GM13976 (cell line): ENCODE measurements at places on chromosomes 7 and 10.

DNA sequence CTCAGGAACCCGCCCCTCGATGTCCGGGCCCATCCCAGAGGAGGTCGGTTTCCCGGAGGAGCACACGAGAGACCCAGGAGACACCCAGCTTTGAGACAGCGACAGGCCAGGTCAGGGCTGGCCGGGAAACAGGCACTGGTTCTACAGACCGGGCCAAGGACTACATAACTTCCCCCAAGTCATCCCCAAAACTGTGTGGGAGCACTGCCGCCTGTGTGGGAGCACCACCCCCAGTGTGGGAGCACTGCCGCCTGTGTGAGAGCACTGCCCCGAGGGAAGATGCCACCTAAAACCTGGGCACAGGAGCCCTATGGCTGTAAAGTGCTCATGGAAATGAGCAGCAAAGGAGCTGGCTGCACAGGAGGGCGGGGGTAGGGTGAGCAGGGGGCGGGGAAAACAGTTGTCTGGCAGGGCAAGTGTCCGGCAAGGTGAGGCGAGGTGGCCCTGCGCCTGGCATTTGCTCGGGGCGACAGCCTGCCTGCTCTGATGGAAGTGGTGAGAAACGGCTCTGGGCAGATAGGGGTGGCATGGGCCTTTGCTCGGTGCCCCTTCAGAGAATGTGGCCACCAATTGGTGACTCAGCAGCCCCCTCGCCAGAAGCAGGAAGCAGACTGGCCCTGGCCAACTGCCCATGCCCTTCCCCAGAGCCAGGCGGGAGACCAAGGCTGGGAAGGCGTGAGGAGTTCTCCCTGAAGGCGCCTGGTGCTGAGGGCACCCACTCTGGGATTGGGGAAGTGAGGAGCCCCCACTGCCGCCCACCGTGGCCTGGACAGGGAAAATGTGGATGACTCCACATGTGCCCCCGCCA is 26.2 kb downstream of the PAPOLB start:
- no peak for DNase-seq

DNA sequence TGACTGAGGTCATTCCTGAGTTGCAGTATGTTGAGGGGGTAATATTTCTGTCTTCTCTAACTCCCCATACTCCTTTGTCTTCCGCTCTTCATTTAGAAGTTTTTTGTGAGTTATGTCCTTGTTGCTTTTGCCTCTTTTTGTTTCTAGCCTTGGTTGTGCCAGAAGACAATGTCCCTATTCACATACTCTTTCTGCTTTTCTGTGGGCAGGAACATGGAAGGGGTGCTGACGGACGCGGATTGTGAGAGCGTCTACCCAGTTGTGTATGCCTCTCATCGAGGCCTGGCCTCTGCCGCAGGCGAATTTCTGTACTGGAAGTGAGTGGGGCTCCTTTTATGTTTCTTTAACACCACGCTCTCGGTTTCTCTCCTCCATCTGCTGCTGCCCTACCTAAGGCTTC is 20.5 kb downstream of the STAG3 start:
- DNase-seq, result no peak

- DNase-seq, result no peak
Measured at GRCh38 chr7:86664486-86664885, 20.8 kb downstream of the GRM3 start.

DNA sequence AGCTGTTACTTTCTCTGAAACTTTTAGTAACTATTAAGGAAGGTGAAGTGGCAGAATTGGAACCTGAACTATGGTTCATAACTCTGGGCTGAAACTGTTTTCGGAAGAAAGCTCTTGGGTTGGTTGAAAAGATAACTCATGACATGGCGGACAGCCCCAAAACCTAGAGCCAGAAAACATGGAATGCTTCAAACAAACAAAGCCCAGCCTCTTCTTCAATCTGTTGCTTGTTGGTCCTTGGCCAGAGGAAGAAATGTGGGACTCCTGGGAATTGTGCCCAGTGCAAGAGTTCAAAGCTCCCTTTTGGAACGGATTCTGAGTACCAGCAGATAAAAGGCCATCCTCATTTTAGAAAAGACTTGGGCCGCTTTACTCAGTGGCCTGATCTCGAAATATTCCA is 52.9 kb upstream of the CACNB2 start:
- DNase-seq, result no peak

- peak; percentile 85 for DNase-seq
Measured at GRCh38 chr7:71733107-71733870, 601.3 kb downstream of the GALNT17 start.

DNA sequence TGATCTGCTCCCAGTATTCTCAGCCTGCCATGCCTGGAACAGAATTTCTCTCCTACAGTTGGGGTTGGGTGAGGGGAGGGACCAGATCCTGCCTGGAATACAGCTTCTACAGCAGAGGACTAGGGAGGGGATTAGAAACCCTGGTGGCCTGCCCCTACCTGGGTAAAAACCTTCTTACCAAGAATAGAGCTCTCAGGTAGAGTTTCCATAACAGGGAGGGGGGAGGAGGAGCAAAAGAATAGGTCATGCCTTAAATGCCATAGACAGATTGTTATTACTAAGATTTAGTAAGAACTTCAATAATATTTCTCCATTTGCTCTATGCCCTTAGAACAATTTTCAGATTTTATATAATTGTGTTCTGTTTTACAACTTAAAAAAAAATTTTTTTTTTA is 33.5 kb upstream of the TSPAN33 start:
- no peak for DNase-seq

GRCh38 chr10:4111643-4112042 is 326.6 kb upstream of the KLF6 start:
- no peak for DNase-seq

GRCh38 chr10:114584419-114584818 is 73.7 kb downstream of the ABLIM1 start:
- no peak for DNase-seq

DNA sequence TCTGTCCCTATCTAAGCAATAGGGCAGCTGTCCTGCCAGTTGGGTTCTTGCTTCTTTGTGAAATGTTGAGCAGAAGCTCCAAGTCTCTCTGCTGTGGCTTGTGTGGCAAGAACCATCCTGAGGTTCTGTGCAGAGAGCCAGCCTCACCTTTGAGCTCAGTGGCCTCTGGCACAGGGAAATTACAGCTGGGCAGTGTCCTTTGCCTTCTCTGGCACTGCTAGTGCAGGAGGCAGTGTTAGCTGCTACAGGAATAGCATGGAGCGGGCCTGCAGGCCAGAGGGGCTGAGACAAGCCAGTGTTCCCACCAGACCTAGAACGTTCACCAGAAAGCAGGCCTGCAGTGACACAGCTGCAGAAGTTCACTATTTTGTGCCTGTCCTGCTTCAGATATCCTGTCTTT is 1.8 kb downstream of the PRXL2A start:
- DNase-seq, result no peak

DNA sequence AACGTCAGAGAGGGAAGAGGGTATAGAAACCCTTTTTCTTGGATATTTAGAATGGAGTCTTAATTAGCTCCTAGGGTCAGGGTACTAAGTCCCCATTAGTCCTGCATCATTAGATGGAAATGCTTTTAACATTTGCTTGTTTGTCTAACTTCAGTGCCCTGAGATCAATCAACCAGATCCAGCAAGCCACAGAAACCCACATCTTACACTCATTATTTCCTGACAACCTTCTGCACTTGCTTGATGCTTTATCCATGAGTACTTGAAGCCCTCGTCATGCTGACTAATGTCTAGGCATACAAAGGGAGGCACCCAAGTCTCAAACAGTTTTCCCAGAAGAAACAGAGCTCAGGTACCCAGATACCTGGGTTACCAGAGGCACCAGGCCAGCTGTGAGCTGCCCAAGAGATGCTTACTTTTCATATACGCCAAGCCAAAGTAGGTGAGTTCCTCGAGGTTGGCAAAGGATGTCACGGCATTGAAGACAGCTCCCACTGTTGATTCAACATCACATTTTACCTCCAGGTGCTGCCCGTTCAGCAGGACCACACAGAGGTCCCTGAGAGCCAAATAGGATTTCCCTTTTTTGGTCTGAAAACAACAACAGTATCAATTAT is 42.7 kb downstream of the FRMPD2 start:
- no peak for DNase-seq

- no peak for DNase-seq
Measured at GRCh38 chr7:98702021-98702420, 84.9 kb downstream of the NPTX2 start.

DNA sequence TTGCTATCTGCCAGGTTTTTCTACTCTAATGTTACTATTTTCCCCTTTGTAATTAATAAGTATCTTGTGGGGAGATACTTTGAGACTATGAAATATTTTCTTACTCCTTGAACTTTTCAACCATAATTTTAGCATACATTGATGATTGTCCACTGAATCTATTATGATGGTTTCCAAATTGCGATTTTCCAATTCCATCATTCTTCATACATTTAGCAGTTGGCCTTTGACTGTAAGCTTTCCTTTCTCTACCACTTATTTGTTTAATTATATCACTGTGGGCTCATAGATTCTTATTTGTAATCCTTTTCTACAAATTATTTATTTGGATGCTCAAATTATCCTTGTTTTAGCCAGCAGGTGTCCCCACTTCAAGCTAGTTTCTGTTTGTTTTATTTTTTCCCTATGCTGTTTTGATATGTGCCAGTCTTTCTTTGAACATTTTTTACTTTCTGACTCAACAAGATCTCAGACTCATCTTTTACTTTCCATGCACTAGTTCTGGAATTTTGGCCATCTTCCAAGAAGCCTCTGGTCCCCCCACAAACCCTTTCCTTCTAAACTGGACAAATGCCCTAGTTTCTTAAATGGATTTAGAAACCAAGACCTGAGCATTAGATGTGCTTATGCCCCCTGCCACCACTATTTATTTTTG is 11.4 kb upstream of the MRPS16 start:
- DNase-seq, result no peak

- DNase-seq, result no peak
Measured at GRCh38 chr7:118202061-118202460, 18.1 kb downstream of the LSM8 start.

- DNase-seq, result no peak
Measured at GRCh38 chr7:156919132-156919713, 26.2 kb upstream of the LMBR1 start.

GRCh38 chr10:21368022-21368582 is 157.4 kb downstream of the SKIDA1 start:
- DNase-seq, result peak; percentile 38

DNA sequence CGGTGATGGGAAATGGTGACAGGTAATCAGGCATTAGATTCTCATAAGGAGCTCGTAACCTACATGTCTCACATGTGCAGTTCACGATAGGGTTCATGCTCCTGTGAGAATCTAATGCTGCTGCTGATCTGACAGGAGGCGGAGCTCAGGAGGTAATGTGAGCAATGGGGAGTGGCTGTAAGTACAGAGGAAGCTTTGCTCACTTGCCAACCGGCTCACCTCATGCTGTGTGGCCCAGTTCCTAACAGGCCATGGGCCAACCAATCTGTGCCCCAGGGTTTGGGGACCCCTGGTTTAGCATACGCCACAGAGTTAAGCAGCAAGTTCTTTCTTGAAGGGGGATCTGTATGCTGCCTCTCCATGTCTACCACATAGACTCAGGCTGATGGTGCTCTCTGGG is 133.1 kb downstream of the IQUB start:
- no peak for DNase-seq

DNA sequence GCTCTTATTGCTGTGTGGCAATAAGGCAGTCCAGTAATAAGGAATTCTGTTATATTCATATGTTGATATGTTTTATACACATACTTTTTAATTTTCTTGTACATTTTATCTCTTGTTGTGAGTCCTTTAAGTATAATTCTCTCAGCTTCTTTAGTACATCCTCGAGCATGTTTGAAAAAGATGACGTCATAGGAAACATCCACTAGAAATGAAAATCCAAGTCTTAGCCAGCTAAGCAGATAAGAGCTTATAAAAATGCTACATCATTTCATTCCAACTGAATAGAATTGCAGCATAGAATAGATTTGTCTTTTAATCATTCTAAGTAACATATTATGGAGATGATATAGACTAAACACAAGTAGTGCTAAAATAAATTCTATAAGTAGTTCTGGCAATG is 283.7 kb upstream of the FZD1 start:
- no peak for DNase-seq

DNA sequence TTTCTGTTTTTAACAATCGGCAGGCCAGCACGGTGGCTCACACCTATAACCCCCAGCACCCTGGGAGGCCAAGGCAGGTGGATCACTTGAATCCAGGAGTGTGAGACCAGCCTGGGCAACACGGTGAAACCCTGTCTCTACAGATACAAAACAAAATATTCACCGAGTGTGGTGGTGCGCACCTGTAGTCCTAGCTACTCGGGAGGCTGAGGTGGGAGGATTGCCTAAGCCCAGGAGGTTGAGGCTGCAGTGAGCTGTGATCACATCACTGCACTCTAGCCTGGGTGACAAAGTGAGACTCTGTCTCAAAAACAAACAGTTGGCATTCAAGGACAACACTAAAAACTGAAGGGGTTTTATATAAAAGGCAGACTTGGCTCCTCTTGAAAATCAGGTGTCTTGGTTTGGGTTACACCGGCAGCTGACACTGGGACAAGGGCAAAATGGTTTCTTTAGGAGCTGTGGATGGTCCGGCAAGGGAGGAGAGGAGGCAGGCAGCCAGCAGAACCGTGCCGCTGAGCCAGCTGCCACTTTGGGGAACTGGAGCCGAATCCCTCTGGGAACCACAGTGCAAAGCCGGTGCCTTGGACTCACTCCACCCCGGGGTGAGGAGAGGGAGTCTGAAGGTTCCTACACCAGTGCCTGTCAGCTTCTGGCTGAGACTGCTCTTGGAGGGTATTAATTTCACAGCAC is 52.6 kb downstream of the CHST3 start:
- no peak for DNase-seq

DNA sequence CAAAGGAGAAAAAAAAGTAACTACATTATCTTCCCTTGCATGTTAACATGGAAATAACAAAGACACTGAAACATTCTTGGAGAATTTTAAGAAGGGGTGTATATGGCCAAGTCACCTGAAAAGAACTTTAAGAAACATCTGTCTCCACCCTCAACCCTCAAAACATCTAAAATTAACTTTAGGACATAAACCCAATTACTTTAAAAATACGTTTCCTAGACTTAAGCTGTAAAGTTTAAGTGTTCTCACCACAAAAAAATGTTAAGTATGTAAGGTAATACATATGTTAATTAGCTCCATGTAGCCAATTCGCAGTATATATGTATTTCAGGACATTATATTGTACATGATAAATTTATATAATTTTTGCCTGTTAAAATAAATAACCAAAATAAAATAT is 71.1 kb upstream of the GLCCI1 start:
- DNase-seq, result no peak

DNA sequence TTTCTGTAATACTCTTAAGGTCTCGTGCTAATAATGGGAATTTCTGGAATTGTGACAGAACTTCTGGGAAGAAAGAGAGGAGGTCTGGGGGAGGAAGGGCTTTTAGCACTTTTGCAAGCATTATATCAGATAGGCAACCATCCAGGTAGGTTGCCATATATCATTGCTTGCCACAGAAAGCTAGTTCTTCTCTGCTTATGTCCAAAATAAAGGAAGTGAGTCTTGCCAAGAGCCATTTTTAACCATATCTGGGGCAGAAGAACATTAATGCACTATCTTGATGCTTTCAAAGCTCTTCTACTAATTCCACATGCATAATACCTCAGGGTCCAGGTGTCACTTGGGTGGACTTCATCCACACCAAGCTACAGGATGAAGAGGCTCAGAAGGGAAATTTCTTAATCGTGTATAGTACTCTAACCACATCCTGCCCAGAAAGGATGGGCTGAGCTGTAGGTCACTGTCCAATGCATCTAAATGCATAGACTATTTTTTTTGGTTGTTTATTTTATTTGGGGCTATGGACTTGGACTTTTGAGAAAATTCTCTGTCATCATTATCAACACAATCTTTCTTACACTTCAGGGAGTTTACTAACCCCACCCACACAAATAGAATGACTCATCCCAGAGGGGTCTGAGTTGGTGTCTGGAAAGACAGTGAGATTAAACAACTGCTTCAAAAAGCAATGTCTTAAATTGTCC is 68.9 kb upstream of the ADO start:
- no peak for DNase-seq
